ENCODE measurements at places on chromosomes 3 and 15. TPM values are rescaled to one million over a fixed set of nuclear protein-coding genes. Genes with fewer than 3 reads are reported as not detected.

DNA sequence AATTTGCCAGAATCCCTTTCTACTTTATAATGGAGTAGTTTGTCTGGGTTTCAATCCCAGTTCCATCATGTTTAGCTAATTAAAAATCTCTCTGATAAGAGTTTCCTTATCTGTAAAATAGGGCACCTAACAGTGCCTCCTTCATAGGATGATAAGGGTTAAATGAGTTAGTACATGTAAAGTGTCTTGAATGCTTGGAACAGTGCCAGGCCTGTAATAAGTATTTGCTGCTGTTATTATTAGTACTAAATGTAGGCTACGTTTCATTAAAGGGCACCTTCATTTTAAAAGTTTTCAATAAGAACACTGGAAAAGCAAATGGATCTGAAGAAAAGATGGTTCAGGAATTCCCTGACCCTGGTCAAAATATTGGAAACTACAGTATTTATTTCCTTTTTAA lies 11.8 kb upstream of the SLC2A2 start:
- no peak for DNase-seq

- no peak for DNase-seq
Observed at GRCh38 chr3:112128843-112129727, 4.0 kb downstream of the GCSAM start.

GRCh38 chr3:169812332-169813235 lies at the start of the genes LRRC34 and LRRIQ4:
TSS of gene LRRC34 (minus strand) at chr3:169812904. CDS start at chr3:169812548, 356 bp downstream.
TSS of gene LRRIQ4 (plus strand) at chr3:169812870. CDS start at chr3:169821922, 9,052 bp downstream.
- DNase-seq = peak; percentile 88

Gene CFAP100
- total RNA-seq = not detected

DNA sequence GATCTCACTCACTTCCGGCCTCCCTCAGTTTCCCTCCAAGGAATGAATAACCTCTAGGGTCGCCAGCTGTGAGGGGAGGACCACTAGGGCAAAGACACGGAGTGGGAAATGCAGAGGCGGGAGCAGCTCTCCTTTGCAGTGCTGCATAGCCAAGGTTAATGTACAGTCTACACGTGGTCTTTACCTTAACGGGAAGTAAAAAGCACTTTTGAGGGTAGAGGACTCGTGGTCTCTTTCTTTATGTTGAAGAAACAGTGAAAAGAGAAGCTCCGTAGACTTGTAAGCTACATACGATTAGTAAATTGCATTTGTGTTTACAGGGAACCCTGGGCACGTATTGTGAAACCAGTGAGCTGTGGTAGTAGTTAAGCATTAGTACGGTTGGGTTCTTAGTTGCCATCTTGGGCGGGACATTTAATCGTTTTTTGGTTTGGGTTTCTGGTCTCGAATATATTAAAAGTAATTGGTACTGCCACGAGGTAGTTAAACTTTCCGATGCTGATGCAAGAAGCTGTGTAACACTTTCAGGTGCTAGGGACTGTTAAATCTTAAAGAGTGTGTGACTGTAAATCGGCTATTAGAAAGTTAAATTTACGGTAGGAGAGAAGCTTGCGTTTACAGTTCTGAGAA lies 828 bp downstream of the U2SURP start:
- DNase-seq = no peak

- DNase-seq = no peak
Observed at GRCh38 chr3:33687406-33688010, 30.5 kb downstream of the CLASP2 start.

DNA sequence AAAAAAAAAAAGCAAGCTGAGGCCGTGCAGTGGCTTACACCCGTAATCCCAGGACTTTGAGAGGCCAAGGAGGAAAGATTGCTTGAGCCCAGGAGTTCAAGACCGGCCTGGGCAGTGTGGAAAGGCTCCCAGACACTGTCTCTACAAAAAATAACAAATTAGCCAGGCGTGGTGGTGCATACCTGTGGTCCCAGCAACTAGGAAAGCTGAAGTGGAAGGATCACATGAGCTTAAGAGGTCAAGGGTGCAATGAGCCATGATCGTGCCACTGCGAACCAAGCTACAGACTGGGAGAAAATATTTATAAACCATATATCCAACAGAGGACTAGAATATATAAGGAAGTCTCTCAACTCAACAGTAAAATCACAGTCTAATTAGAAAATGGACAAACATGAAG lies 10.0 kb downstream of the KLHDC8B start:
- no peak for DNase-seq

Measured in left cardiac atrium (tissue), 4 donors.